ENCODE measurements at places on chromosomes 16 and 17.
A peak's percentile ranks its signal among the peaks of the same experiment; 100 is the strongest.

GRCh38 chr17:73292031-73292531 lies 19.7 kb downstream of the CDC42EP4 start:
- DNase-seq = no peak

- DNase-seq = no peak
Observed at GRCh38 chr17:27473748-27474609, 17.7 kb downstream of the KSR1 start.

DNA sequence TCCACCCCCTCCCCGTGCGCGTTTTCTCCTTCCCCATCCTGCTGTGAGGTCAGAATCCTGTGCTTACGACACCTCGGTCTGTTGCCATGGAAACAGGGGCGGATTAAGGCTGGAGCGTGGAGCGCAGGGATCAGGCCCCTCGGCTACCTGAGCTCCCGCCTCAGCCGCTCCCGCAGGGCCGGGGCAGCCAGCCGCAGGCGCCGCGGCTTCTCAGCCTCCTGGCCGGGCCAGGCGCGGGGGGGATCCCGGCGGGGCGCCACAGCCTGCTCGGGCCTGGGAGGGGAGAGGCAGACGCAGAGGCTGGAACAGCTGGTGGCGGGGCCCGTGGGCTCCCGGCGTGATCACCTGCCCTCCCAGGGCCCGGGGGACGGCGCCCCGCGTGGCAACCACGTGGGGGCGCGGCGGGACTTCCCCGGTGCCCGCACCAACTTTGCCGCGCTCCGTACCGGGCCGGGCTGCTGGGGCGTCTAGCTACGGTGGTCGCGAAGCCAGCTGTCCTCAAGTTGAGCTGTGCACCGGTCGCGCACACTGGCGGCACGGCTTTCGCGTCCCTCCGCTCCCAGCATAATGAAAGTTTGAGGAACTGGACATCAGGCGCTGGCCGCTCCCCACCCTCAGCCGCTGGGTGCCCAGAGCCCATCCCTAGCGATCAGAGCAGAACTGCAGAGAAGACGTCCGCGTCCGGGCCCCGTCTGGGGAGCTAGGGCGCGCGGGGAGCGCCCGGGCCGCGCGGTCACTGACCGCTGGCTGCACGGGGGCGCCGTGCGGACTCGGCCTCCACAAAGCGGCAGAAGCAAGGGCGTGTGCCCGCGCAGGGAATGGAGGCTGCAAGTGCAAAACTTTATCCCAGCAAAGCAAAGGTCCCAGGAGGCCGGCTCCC lies 1.2 kb downstream of the RTN4RL1 start:
- DNase-seq = no peak

GRCh38 chr17:74759941-74760340 lies 11.5 kb downstream of the NHERF1 start:
- no peak for DNase-seq

DNA sequence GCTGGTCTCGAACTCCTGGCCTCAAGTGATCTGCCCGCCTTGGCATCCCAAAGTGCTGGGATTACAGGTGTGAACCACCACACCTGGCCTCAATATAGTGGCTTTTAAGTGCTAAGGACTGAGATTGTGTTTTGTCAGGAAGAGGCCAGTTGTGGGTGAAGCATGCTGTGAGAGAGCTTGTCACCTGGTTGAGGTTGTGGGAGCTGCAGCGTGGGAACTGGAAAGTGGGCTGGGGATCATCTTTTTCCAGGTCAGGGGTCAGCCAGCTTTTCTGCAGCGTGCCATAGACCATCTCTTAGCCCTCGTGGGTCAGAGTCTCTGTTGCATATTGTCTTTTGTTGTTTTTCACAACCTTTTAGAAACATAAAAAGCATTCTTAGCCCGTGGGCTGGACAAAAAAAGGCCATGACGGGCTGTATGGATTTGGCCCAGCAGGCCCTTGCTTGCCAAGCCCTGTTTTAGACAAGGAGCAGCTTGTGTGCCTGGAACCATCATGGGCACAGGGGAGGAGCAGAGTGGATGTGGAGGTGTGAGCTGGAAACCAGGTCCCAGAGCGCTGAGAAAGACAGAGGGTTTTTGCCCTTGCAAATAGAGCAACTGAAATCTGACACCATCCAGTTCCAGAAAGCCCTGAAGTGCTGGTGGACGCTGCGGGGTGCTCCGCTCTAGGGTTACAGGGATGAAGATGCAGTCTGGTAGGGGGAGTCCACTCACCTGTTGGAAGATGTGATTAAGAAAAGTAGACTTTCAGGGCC lies 5.5 kb downstream of the BIRC5 start:
- DNase-seq = no peak

- DNase-seq = no peak
Observed at GRCh38 chr16:88810912-88811768, 588 bp downstream of the APRT start.

GRCh38 chr17:38746849-38747462 lies 1.2 kb downstream of the PCGF2 start:
- DNase-seq = no peak

- DNase-seq = no peak
Observed at GRCh38 chr17:40312893-40313667, 4.1 kb downstream of the RARA start.

DNA sequence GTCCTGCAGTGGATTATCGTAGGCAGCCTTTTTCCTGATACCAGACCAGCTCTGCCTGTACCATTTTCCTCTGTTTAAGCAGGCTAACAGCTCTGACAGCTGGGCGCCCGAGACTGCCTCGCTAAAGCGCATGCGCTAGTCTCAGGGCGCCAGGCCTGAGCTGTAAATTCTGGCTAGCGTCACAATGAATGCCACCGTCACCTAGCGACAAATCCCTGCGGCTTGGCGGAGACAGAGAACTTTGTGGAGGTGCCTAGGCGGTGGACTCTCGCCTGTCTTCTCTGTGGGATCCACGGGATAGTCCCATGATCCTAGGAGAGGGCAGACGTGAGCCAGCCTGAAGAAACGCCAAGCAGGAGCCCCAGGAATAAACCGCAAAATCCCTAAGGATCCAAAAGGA lies 573.9 kb downstream of the KCNJ18 start:
- DNase-seq = no peak

DNA sequence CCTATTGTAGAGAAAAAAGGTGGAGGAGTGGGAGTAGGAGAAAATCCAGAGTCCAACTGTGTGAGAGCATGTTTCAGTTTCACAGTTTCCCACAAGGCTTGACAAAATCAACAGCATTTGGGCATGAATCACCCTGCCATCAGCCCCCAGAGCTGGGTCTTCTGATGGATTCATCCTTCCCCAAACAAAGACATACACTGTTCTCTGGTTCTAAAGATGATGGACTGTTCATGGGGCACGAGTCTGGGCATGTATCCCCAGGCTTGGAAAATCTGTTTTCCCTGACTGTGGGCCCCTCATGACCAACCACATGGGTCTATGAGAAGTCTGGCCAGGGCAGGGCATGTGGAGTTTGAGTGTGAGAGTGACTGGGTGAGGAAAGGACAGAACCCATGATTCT lies 210.4 kb upstream of the IRX5 start:
- DNase-seq = no peak

DNA sequence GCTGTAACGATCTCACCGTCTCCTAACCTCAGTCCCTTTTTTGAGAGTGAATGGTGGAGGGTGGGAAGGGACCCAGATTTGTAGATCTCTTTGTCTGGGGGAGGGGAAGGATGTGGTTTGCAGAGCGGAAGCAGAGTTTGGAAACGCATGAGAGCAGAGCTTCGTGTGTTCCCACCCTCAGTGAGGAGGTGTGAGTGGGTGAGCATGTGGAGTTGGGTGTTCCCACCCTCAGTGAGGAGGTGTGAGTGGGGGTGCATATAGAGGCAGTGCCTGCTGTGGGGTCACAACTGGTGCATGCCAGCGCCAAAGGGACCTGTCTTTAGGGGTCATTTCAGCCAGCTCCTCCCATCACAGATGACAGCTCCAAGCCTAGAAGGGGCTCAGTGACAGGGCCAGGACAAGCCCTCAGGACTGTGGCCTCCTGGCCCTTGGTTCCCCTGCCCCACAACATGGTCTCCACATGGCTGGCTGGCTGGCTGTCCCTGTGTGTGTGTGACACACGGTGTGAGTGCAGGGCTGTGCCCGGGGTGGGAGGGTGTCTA lies 1.8 kb upstream of the CISD3 start:
- DNase-seq = peak; percentile 50

- no peak for DNase-seq
Observed at GRCh38 chr16:68596266-68596665, 48.8 kb upstream of the CDH3 start.

GRCh38 chr17:17525311-17525710 lies 29.1 kb upstream of the RASD1 start:
- DNase-seq = no peak

- no peak for DNase-seq
Observed at GRCh38 chr16:88458039-88458772, 5.1 kb downstream of the ZFPM1 start.

GRCh38 chr16:78675951-78676792 lies 576.7 kb downstream of the WWOX start:
- no peak for DNase-seq

- no peak for DNase-seq
Observed at GRCh38 chr16:79533292-79533691, 67.2 kb downstream of the MAF start.

- DNase-seq = no peak
Observed at GRCh38 chr17:69480245-69480644, 65.7 kb downstream of the MAP2K6 start.

- no peak for DNase-seq
Observed at GRCh38 chr16:1743376-1744337, 27.7 kb downstream of the NME3 start.

GRCh38 chr16:16007743-16008111 lies 58.3 kb downstream of the ABCC1 start:
- DNase-seq = no peak

- no peak for DNase-seq
Observed at GRCh38 chr16:84557504-84557903, 53.0 kb upstream of the MEAK7 start.

DNA sequence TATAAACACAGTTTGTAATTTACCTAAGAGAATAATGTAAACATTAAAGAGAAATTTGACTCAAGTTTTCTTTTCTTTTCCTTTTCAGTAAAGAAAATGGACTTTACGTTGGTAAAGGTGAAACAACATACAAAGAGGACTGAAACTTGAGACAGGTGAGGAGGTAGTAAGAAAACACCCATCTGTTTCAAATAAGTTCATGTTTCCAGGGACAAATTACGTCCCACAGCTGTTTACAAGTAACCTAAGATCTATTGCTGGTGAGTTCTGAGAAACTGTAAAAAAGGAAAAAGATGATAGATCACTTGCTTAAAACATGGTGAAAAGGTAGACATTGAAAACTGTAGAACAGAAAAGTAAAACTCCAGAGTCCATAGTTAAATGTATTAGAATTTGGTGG lies 4.8 kb upstream of the ABCA5 start:
- DNase-seq = no peak

- no peak for DNase-seq
Observed at GRCh38 chr17:82702231-82702927, 3.9 kb upstream of the RAB40B start.

DNA sequence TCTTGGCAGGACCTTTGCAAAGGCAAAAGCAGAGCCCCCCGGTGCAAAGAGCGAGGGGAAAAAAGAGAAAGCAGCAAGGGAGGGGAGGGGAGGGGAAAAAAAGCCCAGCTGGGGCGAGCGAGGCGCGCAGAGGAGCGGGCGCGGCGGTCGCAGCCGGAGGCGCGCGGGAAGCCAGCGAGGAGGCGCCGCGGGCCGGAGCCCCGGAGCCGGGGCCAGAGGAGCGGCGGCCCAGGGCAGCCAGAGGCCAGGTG lies 129 bp downstream of the IRX5 start:
- no peak for DNase-seq

DNA sequence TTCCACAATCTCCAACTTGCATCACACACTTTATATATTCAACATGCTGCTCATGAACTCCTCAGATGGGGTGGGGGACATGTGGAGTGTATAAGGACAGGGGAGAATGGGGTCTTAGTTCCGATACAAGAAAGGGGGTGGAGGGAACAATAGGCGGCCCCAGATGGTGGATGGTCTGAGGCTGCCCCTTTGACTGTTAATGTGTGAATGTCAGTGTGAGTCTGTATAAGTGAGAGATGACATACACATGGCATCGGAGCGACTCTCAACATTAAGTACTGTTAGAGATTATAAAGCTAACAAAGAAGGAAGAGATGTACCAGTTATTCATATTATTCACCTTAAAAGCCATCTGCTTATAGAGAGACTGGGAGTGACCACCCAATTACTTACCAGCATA lies 193.1 kb downstream of the AXIN2 start:
- no peak for DNase-seq

DNA sequence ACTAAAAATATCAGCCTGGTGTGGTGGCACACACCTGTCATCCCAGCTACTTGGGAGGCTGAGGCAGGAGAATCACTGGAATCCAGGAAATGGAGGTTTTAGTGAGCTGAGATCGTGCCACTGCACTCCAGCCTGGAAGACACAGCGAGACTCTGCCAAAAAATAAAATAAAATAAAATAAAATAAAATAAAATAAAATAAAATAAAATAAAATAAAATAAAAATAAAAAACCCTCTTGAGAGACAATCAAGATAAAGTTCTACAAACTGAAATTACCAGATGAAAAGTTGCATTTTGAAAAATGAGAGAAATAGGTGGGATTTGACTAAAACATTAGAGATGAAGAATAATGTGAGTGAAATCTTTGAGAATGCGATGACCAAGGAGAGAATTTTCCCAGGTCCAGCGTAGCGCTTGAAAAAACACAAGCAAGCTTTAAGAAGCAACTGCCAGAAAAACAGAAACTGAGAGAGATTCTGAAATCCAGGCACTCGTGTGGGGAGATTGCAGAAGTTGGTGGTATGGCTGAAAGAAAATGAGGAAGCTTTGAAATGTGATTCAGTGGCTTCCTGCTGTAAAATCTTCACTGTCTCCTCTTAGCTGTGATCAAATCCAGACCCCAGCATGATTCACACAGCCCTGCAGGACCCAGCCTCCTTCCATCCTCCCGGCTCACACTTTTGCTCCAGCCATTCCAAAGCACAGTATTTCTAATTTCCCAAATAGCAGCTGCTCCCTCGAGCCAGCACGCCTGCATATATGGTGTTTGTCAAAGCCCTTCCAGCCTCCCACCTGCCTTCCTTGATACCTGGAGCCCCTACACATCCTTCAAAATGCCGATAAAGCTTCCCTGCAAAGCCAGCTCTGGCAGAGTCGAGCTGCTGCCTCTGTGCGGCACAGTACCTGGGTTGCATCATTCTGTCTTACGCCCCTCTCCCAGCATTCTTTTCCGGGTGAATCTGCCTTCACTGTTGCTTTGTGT lies 8.2 kb upstream of the CD300E start:
- DNase-seq = no peak

DNA sequence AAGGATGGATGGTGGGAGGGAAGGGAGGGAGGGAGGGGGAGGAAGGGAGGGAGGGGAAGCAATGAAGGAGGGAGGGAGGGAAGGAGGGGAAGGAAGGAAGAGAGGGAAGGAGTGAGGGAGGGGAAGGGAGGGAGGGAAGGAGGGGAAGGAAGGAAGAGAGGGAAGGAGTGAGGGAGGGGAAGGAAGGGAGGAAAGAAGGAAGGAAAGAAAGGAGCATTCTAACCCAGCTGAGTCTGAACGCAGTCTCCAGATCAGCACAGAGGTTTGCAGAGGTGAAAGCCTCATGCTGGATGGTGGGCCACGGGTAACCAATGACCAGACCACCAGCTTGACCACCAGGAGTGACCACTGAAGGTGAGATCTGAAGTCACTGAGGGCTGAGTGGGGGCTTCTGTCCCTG lies 18.6 kb downstream of the CCL17 start:
- no peak for DNase-seq

All from activated naive CD4-positive, alpha-beta T cell (primary cell).